ENCODE measurements at places on chromosomes 2 and 18.

GRCh38 chr2:197760293-197760657, 24.8 kb downstream of the BOLL start:
- DNase-seq = no peak

DNA sequence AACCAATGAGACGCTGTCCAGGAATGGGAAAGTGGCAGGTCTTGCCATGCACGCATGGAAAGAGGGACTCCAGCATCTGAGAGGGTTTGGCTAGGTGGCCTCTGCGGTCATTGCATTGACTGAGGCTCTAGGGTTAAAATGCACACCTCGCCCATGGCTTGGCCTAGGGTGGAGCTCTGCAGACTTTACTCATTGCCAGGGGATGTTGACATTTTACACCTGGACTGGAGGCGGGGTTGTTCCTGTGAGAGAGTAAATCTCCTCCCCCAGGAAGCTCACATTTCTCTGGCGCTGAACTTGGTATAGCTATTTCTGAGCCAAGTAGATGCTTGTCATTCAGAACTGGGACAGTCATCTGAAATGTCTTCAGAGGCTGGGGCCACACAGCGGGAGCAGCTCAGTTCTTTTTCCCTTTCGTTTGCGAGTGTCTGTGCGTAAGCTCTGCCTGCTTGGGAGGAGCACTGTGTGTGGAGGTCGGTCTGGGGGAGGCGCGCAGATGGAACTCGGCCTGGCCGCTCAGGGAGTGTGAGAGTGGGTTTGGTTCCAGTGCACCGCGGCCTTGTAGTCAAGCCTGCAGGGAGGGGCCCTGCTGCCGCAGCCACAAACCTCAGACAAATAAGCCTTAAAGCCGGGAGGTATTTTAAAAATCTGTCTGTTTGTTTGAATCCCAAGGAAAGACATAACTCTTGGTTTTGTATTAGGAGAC, 76.5 kb downstream of the LPIN1 start:
- DNase-seq = no peak

DNA sequence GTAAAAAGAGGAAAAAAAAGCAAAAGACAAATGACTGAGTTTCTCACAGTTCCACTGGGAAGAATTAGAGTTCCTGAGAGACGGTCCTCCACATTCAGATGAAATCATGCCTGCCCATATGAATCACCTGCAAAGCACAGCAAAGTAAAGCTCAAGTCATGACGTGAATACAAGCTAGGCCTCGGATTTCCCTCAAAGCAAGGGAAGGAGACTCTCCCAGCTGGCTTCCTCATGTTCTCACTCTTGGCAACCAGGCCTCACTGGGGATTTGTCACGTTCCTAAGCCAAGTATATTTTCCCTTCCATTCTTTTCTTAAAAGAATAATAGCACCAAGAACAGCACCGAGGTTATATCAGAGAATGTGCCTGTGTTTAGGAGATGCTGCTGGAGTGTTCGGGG, 47.0 kb downstream of the CYP27C1 start:
- no peak for DNase-seq

GRCh38 chr2:219765231-219765911, 137.9 kb downstream of the SLC4A3 start:
- no peak for DNase-seq
